ENCODE measurements at places on chromosomes 13 and 19.

DNA sequence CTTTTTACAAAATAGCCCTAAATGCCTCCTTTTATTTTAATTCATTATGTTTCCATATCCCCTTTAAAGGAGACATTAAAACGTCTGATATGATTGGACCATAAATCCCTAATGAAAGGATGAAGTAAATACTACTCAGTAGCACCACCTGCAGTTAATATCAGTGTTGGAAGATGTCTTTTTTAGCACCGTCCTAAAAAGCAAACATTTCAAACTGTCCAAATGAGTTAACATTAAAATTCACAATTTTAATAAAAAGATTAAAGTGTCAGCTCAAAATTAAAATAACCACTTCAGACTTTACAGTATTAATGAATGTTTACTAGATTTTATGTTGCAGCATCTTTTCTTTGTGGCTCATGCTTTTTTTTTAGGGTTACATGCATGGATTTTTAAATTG lies 12.3 kb downstream of the ZNF507 start:
- DNase-seq: no peak

- no peak for DNase-seq
Observed at GRCh38 chr13:83940742-83941141, 58.5 kb upstream of the SLITRK1 start.

GRCh38 chr19:13942023-13942684 lies 3.9 kb upstream of the PODNL1 start:
- DNase-seq: no peak

DNA sequence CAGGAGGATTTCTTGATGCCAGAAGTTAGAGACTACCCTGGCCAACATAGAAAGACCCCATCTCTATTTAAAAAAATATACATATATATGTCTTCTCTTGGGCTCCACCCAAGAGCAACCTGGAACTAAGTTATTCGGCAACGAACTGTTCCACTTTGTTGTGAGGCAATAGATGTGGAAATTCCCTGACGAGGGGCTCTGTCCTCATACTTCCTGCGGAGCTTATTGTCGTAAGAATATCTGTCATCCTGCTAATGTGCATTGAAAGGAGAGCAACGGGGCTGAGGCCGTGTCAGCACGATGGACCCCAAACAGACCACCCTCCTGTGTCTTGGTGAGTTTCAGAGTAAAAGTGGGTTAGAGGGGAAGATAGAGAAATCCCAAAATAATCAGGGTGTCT lies at the start of gene FCAR:
Gene FCAR, plus strand, starts transcription at position 246 of the 400 bp plus-strand sequence. Its CDS starts 55 bp downstream, at position 301.
- DNase-seq: no peak

GRCh38 chr13:96749825-96750224 lies 244.5 kb downstream of the OXGR1 start:
- DNase-seq: no peak

DNA sequence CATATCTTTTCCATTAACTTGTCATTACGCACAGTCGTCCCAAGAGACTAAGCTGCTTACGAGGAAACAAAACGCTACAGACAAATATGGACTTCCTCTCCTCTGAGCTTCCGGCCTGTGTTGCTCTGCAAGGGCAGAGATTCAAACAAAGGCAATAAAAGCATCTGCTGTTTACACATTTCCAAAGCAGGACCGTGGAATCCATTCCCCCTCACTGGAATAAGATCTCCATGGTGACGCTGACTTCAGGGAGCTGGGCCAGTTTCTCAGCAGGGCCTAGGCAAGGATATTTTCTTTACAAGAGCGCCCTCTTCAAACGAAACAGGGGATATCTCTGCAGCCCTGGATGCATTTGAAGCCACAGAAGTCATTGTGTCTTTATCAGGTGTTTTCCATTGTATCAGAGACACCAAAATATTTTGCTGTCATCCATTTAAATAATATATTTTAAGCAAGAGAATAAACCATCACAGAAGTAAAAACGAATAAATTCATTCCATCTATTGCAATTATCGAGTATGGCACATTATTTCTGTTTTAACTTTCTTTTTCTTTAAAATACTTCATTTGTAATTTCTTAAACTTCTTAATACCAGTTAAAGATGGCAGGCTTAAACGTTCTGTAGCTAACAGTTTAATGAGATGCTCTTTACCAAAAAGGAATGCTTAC lies 177.5 kb downstream of the DCLK1 start:
- no peak for DNase-seq

GRCh38 chr19:10695401-10696398 lies 5.5 kb upstream of the QTRT1 start:
- peak; percentile 94 for DNase-seq

DNA sequence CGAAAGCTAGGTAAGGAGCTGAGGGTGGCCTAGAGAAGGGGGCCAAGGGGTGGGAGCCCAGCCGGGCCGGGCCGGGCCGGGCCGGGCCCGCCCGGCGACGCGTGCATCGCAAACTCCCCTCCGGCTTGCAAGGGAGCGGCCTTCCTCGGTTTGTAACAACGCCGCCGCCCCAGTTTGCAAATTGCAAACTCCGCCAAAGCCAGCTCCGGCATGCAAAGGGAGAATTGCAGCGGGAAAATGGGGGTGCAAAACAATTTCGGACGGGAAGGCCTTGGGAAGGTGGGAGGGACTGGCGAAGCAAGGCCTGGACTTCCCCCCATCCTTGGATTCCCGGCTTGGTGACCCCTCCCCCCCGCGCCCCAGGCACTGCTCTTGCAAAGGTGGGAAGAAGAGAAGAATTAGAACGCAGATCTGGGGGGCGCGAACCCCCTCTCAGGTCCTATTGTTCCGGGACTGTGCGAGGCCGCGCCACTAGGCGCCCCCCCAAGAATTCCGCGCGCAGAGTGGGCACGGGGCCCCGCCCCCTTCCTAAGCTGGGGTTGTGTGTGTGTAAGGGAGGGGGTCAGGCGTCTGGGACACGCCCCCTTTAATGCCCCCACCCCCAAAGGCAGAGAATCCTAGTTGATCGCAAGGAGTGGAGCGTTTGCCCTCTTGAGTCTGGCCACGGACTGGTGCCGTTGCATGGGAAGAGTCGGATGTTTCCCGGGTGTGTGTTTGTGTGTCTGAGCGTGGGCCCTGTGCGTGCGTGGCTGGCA lies 926 bp downstream of the PRR12 start:
- DNase-seq: peak; percentile 71

GRCh38 chr19:39470724-39471339 lies 9.8 kb upstream of the TIMM50 start:
- DNase-seq: no peak

DNA sequence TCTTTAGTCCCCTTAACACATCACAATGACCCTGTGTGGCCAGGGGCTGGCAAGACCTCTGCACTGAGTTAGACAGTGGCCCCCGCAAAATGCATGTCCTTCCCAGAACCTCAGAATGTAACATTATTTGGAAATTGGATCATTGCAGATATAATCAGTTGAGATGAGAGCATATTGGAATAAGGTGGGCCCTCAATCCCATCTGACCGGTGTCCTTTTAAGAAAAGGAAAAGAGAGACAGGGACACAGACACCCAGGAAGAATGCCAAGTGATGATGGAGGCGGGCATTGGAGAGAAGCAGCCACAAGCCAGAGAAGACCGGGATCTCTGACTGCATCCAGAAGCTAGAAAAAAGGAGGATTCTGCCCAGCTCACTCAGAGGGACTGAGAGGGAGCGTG lies 1.8 kb downstream of the FAM187B start:
- DNase-seq: peak; percentile 21

- no peak for DNase-seq
Observed at GRCh38 chr13:50226515-50227155, 211.4 kb downstream of the KCNRG start.

DNA sequence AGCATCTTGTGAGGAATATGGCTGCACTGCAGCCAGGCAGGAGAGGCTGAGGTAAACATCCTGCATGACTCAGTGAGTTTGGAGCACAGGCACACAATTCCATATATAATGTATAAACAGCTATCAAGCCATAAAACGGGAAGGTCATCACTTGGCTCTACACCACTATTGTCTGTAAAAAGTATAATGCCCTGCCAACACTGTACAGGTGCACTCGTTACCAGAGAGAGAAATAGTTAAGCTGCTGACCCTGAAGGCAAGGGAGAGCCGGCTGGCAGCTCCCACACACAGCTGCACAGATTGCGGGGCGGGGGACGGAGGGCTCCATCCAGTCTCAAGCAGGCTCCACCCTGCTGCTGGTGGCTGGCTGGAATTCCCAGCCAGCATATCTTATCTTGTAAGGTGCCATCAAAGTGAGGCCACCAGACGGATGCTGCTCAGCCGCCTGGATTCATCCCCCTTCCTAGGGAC lies 668.1 kb downstream of the SLITRK5 start:
- no peak for DNase-seq

DNA sequence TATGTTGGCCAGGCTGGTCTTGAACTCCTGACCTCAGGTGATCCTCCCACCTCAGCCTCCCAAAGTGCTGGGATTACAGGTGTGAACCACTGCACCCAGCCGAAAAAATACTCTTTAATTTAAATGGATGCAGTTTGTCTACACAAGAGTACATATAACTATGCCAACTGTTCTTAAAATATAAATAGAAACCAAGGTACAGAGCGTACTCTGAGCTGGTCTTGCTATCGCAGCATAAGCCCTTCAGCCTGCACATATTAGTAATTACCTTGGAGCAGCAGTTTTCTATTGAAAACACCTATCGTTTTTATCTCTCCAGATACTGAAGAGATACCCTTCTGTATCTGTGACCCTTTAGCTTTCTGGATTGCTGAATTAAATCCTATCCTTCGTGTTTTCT lies 3.4 kb downstream of the ZNF682 start:
- DNase-seq: no peak
